ENCODE measurements at places on chromosomes 2 and 18.

DNA sequence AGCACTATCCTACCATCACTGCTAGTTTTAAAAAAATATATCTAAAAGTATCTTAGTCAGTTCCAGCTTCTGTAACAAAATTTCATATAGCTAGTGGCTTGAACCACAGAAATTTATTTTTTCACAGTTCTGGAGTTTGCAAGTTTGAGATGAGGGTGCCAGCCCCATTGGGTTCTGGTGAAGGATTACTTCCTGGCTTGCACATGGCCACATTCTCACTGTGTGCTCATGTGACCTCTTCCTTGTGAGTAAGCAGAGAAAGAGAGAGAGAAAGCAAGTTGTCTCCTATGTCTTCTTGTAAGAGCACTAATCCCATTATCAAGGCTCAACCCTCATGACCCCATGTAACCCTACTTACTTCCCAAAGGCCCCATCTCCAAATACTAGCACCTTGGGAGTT, 158.9 kb downstream of the DOK6 start:
- DNase-seq = no peak

DNA sequence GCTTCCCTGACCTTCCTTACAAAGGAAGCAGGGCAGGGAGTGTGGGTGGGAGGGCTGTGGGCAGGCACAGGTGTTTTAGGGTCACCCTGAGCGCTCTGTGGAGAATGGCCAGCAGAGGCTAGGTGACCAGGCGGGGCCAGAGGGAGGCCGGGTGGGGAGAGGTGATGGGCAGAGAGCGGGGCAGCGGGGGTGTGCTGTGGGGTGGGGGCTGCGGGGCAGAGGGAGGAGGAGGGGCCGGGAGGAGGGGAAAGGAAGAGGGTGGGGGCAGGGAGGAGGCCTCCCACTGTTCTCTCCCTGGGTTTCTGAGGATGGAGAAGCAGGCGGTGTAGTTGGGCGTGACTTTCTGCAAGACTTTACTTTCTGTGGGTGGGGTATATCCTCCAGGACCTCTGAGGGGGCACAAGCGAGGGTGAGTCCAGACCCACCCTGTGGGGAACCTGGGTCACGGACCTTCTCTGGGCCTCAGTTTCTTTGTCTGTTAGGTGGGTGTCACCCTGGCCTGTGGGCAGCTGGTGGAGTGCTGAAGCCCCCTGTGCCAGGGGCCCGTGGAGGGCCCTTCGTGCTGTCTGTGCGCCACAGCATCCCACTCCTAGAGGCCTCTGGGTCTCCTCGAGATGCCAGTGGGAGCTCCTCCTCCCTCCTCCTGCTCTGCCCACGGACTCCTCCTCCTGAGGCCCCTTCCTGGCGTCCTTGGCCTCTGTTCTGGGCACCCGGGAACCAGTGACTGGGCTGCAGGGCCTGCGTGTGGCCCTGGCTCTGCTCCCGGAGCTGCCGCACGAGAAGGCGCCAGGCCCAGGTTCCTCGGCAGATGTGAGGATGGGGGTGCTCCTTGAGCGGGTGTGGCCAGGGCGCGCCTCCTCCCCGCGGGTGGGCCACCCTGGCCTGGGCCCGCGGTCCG, 6.3 kb upstream of the NEU4 start:
- no peak for DNase-seq

- no peak for DNase-seq
These were observed 129.5 kb downstream of the EVA1A start for GRCh38 chr2:75431276-75431675.

DNA sequence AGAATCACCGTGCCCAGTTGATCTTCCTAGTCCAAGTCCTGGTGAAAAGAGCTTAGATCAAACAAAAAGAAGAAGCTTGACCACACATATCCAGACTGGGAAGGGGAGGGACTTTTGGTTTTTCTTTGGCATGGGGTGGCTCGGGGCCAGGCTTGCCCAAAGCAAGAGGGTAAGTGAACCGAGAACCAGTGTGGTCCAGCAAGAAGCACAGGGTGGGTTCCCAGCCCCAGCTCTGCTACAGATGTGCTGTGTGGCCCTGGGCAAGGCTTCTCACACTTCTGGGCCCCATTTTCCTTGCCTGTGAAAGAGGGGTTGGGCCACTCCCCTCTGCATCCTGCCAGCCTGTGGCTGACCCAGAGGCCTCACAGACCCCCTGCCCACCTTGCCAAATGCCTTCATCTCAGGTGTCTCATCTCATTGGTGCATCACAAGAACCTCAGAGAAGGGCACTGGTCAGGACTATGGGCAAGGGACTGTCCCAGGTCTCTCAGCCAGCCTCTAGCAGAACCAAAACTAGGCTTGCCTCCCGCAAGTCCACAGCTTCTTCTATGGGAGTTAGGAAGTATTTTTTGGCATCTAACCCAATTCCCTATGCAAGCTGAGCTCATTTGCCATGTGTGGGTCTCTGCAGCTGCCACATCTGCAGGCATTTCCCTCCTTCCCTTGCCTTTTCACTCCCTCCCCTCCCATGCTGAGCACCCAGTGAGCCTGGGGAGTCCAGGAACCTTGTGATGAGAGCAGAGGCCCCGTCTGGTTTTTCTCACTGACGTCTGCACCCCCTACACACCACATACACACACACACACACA, 6.9 kb downstream of the ATP6V1B1 start:
- DNase-seq = no peak

DNA sequence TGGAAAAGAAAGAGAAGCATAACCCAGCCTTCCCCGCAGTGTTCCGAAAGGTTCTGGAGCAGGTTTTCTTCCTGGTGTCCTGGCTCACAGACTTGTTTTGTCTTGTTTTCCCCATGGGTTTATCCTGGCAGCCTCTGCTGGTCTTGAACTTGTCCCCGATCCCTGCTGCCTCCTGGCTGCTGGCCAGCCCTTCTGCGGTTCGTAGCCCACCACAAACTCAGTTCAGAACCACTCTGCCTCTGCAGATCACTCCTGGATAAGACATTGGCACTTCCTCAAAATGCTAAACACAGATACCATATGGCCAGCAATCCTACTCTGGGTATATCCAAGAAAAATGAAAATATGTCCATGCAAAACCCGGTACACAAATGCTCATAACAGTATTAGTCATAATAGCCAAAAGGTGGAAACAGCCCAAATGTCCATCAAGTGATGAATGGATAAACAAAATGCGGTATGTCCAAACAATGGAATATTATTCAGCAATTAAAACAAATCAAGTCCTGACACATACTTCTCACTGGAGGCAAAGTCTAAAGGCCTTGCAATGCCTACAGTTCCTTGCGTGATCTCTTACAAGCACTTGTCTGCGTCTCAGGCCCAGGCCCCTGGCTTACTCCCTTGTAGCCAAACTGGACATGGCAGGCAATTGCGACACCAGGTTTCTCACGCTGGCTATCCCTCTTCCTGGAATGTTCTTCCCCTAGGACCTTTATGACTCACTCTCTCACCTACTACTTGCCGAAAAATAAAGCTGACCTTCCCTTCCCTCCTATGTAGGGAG, 28.0 kb upstream of the ARHGEF4 start:
- no peak for DNase-seq

DNA sequence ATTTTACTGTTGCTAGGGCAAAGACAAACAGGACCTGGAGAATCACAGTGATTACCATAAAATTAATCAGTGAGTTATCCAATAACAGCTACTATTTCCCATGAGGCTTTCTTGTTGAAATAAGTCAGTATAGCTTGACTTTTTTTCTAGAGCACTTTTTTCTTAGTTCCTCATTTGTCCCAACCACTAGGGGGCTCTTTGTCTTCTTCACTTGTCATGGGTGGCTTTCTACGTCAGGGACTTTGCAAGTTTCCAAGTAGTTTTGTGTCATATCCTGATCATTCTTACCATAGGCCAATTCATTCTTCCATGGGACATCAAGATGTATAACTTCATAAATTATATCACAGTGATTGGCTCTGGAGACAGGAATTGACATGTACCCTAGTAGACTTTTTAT, 1019.6 kb upstream of the PIK3C3 start:
- no peak for DNase-seq

- no peak for DNase-seq
These were observed 7.9 kb downstream of the MAP3K2 start for GRCh38 chr2:127379712-127380355.

GRCh38 chr2:124566518-124566970, 541.5 kb downstream of the CNTNAP5 start:
- DNase-seq = no peak

GRCh38 chr18:5980721-5981120, 85.4 kb upstream of the TMEM200C start:
- DNase-seq = no peak

GRCh38 chr2:130762910-130763385, 7.6 kb downstream of the AMER3 start:
- DNase-seq = no peak

GRCh38 chr18:62341473-62341872, 16.4 kb downstream of the TNFRSF11A start:
- no peak for DNase-seq
